ENCODE measurements at places on chromosomes 13 and 19.

DNA sequence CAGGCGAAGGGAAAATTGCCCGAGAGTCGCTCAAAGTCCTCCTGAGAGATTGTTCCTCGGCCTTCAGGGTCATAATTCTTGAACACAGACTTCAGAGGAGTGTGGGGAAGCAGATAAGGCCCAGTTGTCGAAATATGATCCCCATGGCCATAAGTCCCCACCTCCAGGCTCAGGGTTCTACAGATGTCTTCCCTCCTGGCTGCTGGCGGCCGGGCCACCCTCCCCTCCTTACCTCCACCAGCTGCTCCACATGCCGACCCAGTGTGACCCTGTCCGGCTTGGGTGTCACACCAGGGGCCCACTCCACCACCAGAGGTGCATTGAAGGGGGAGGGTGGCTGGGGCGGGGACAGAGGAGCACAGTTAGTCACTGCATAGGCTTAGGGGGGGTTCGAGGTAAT lies 10.1 kb downstream of the FAM98C start:
- DNase-seq = no peak

GRCh38 chr13:30165071-30165470 lies 142.3 kb downstream of the KATNAL1 start:
- no peak for DNase-seq

GRCh38 chr19:35360880-35361420 lies 2.7 kb downstream of the FFAR3 start:
- DNase-seq = no peak

GRCh38 chr13:33251131-33251661 lies 34.4 kb downstream of the STARD13 start:
- no peak for DNase-seq

GRCh38 chr13:35744566-35745178 lies 268.2 kb upstream of the MAB21L1 start:
- no peak for DNase-seq

GRCh38 chr13:53079691-53080090 lies 51.1 kb downstream of the OLFM4 start:
- no peak for DNase-seq

DNA sequence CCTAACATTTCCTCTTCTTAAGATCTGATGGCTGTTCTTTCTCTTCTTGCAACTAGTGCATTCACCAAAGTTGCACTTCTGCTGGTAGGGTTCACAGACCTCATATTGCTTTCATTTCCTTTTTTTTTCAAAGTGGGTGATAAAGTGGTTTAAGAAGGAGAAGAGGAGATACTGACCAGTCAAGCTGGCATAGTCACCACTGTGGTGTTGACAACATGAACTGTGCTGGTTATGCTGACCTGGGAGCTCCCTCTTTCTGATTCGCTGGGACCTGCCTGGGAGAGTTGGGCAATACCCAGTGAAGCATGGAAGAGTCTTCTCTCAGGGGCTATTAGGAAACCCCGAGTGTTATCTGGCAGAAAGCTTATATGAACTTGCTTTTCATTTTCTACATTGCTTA lies 222.9 kb downstream of the SLITRK5 start:
- no peak for DNase-seq

DNA sequence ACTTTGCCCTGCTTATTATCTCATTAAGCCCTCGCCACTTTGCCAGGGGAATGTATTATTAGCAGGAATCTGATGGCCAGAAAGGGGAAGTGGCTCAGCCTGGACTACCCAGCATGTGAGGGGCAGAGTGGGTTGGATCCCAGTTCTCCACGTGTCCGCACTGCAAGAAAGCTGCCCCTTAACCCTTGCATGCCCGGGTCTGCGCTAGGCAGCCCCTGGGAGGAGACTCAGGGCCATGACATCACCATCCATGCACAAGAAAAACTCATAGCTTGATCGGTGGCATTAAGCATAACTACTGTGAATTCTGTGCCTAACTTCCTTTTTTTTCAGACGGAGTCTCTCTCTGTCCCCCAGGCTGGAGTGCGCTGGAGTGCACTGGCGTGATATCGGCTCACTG lies 8.9 kb downstream of the CACNG8 start:
- no peak for DNase-seq

DNA sequence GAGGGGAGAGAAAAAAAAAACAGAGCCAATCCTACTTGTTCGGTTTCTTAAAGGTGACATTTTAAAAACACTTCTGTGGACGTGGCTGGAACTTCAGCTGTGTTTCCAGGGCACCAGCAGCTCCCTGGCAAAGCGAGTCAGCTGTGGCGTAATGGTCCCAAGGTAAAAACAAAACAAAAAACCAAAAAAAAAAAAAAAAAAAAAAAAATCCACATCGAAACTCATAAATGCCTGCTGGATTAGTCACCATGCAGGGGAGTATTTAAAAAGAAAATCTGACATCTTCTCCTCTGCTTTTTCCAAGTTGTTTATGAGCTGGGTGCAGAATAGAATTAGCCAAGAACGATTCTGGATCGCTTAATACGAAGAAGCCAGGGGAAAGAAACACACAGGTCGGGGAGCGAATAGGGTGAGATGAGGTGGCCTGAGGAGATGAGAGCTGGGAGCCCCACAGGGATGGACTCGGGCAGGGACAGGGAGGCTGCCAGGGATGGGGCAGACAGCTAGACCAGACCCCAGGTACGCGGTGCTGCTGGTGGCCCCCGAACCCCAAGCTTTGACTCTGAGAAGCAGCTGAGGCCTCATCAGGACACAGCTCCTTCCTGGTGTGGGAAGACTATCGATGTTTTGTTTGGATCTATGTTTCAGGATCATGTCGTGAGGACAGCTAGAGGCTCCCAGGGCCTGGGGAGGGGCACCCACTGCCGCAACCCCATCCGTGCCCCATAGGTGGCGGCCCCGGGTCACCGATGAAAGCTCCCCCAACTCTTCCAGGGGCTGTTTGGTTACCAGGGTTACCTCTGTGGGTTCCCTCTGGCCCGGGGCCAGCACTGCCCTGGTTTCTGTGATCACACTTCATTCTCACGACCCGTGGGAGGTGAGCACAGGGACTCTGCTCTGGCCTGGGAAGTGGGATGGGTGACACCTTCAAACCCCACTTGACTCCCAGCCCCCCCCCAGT lies 3.1 kb upstream of the CTXN1 start:
- DNase-seq = peak; percentile 77

GRCh38 chr13:48319531-48320398 lies 16.2 kb downstream of the RB1 start:
- DNase-seq = no peak

- no peak for DNase-seq
Observed at GRCh38 chr19:43354305-43354627, 780 bp downstream of the CD177 start.

GRCh38 chr19:43586346-43586745 lies 9.6 kb downstream of the IRGQ start:
- DNase-seq = no peak

- no peak for DNase-seq
Observed at GRCh38 chr13:76638882-76639281, 247.3 kb downstream of the KCTD12 start.

GRCh38 chr19:43596842-43597461 lies 557 bp downstream of the ZNF576 start:
- DNase-seq = no peak

GRCh38 chr13:30824651-30825050 lies 81.4 kb upstream of the MEDAG start:
- no peak for DNase-seq

DNA sequence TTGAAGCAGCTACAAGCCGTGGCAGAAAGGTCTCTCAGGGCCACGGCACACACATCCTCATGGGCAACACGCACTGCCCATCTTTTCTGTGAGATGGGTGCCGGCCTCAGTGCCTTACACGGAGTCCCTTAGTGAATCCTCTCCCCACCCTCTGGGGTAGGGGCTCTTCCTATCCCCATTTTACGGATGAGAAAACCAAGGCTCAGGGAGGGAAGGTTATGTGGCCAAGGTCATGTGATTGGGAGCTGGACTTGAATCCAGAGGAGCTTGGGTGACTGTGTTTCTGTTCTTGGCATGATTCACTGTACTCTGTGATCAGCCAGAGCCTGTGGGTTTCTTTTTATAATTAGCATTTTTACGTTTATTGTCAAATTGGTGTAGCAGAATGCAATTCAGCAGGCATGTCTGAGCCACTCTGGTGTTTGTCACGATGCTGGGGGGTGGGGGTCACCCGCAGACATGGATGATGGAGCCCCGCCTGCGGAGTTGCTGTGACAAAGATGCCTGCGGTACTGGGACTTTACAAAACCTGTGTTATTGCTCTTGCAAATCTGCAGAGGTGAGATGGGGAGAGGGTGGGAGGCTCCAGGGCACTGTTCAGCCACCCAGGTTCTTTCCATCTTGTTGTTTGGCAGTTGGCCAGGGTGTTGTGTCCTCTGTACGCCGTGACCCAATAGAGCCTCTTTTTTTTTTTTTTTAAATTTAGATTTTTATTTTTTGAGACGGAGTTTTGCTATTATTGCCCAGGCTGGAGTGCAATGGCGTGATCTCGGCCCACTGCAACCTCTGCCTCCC lies 4.5 kb downstream of the SCN1B start:
- DNase-seq = no peak

GRCh38 chr13:50126993-50127725 lies 111.9 kb downstream of the KCNRG start:
- peak; percentile 66 for DNase-seq

DNA sequence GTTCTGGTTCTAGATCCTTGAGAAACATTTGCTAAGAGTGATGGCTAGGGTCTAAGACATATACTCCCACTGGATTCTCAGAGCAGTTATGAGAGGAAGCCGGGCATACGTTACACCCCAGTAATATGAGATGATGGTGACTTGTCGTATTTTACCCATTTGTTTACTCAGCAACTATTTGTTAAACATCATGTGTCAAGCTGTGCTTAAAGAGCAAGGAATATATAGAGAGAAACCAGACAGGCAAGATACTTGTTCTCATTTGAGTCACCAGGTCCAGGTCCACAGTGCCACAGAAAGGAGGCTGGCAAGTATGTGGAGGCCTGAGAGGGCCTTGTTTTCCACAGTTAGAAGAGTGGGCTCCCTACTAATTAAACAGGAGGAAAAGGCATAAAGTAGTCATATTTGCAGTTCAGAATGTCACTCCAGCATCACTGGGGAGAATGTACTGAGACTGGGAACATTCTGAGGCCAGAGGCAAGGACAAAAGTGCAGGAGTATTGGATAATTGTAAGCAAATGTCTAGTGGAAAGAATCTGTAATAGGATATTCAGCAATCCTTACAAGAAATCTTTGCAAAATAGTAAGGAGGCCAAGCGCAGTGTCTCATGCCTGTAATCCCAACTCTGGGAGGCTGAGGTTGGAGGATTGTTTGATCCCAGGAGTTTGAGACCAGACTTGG lies 142.2 kb downstream of the IRS2 start:
- no peak for DNase-seq

DNA sequence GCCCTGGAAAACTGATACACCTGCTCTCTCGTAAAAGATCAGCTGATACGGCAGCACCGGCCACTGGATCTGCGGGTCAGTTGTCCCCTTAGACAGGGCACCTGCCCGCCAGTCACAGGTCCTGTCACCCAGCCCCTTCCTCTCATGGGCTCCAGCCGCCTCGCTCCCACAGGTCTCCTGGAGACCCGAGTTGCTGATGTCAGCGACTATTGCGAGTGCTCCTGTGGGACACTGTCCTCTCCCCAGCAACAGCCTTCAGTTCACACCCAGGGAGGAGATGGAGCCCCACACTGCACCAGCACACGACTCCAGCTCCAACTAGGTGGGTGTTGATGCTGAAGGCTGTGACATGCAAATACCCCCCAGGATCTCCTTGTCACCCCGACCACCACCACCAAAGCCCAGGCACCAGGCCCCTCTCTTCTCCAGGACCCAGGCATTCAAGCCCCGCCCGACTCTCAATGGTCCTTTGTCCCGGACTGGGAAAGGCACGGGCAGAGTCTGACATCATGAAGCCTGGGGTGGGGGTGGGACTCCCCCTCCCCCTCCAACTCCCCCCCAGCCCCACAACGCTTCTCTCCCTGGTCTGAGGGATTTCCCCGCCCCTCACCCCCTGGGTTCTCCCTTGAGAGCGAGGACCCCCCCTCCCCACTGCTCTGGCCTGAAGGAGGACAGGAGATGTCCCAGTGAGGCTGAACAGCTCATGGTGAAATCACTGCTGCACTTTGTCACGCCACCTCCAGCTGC lies 1.4 kb upstream of the MAG start:
- no peak for DNase-seq

DNA sequence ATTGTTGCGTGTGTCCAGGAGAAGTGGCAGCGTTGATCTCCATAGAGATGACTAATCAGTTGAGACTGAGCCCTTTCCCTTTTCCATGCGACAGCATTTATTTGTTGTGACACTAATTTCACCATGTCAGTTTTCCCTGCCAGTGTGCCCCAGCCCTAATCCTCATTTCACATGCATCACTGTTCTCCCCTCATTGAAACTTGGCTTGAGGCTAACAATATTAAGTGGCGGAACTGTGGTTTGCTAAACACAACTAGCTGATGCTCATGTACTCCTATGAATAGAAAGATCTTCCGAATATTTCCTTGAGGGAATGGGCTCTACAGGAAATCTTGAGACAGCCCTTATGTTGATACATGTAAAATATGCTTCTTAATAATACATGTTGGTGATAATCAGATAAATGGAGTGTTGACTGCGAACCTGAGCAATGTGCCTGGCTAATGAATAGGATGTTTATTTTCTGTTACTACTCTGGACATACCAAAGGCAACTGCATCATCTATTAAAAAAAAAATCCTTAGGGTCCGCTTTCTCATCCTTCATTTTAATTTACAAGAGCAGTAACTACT lies 258.6 kb downstream of the ATP8A2 start:
- no peak for DNase-seq

- DNase-seq = no peak
Observed at GRCh38 chr13:32734511-32734910, 148.3 kb downstream of the PDS5B start.

DNA sequence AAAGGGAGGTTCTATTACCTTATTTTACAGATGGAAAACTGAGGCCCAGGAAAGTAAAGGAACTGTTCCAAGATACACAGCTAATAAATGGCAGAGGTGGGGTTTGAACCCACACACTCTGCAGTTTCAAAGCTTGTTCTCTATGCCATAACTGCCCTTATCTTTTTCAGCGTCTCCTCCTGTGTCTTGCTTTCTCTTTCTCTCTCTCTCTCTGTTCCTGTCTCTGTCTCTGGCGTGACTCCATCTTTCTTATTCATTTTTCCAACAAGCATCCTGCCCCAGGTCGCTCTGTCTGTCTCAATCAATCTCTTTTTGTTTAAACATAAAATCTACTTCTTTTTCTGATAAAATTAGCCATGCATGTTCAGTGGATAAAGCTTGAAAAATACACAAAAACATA lies 3.2 kb upstream of the IFNL4 start:
- DNase-seq = no peak

GRCh38 chr13:32624441-32624840 lies 38.2 kb downstream of the PDS5B start:
- DNase-seq = no peak

GRCh38 chr19:58042495-58043340 lies 8.9 kb downstream of the ZSCAN1 start:
- no peak for DNase-seq

Data from CD8-positive, alpha-beta memory T cell (primary cell).